Activated CD4-positive, alpha-beta T cell treated with anti-CD3 and anti-CD28 coated beads, Interleukin-2, amount 50 U/mL, for 4 hours (primary cell): ENCODE measurements at places on chromosomes 5 and 9.
A peak's percentile ranks its signal among the peaks of the same experiment; 100 is the strongest.

DNA sequence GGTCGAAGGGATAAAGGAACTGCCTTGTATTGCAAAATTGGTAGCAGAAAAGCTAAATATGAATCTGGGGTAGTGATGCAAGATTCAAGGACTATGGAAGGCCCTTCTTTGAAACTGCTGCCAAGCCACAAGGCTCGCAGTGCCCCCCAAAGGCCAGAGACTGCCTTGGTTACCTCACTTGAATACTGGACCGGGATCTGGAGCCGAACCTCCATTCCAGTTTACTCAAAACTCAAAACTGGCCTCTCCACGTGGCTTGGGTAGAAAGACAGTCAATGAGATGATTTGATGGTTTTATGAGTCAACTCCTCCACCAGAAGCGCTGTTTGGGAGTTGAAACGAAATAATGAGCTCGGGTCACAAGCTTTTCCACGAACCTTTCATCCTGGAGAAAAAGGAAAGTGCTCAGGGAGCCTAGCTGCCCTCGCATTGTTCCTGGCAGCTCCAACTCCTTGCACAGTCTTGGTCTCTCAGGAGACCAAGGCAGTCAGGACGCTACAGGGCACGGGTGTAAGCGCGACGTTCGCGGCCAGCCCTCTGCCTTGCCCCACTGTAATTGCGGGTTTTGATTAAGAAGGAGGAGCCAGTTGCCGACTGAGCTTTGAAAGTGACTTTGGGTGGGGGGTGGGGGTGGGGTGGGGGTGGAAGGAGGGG is 2.8 kb downstream of the ST8SIA4 start:
- peak; percentile 42 for DNase-seq

- no peak for DNase-seq
Measured at GRCh38 chr9:12085399-12085798, 607.8 kb upstream of the TYRP1 start.

DNA sequence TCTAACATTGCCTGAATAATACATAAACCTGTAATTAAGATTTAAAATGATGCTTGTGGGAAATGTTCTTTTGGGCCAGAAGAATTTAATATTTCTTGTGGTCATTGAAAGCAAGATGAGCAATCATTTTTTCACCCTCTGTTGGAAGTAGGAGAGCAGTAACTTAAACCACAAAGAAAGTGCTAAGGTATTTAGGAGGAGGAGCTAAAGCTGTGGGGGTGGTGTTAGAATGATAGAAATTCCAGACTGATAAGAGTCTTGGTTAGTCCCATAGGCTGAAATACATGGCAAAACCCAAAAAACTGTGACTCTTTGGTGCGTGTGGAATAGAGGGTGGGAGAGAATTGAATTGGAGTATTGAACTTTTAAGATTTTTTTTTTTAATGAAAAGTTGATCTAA is 247.0 kb downstream of the YTHDC2 start:
- DNase-seq = no peak

DNA sequence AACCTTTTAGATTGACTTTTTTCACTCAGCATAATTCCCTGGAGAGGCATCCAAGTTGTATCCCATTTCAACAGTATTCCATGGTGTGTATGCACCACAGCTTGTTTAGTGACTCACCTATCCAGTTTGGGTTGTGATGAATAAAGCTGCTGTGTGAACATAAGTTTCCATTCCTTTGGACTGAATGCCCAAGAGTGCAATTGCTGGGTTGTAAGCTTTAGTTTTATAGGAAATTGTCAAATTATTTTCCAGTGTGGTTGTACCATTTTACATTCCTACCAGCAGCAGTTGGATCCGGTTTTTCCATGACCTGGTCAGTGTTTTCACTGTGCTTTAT is 60.9 kb upstream of the TMED7 start:
- DNase-seq = no peak

GRCh38 chr5:142016556-142016955 is 3.7 kb upstream of the GNPDA1 start:
- DNase-seq = peak; percentile 38

GRCh38 chr5:168683247-168683926 is 104.2 kb upstream of the PANK3 start:
- DNase-seq = peak; percentile 19

DNA sequence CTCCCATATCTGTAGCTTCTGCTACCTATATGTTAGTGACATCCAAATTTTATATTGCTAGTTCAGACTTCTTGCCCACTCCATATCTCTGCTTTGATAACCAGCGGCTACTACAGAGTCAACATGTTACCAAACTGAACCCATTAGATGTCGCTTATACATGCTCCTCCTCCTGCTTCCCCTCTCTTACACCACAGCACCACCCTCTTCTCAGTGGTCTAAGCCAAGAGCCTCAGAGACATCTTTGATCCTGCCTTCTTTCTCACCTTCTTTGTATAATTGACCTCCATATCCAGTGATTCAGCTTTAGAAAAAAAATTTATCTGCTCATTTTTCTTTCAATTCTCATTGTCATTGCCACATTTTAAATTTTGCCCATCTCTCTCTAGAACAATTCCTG is 408.2 kb upstream of the TLE4 start:
- DNase-seq = no peak

- DNase-seq = no peak
Measured at GRCh38 chr5:150303070-150303615, 438 bp upstream of the ARSI start.

GRCh38 chr9:37514999-37515398 is 29.3 kb downstream of the POLR1E start:
- DNase-seq = no peak

GRCh38 chr9:99264070-99264680 is 42.1 kb downstream of the SEC61B start:
- DNase-seq = no peak

DNA sequence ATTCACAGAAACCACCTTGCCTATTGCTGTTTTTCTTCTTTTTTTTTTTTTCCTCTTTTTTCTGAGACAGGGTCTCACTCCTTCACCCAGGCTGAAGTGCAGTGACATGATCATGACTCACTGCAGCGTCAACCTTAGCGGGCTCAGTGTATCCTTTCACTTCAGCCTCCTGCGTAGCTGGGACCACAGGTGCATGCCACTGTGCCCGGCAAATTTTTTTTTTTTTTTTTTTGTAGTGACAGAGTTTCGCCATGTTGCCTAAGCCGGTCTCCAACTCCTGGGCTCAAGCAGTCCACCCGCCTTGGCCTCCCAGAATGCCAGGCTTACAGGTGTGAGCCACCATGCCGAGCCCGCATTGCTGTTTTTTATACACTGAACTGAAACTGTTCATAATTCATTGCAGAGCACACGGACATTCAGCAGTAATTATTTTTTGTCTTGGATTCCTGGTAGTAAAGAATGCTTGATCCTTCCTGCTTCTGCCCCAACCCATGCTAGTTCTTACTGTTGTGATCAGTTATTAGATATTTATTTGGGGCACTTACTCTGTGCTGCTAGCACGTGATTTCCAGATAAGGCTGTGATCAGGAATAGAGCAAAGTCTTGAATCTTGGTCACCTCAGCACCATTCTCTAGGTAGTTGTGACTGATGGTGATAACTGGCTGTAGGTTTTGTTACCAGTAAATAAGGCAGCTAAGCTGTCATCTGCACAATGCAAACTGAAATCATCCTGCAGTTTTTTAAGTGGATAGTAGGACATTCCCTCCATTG is 14.0 kb downstream of the MAP3K1 start:
- DNase-seq = peak; percentile 63

GRCh38 chr5:118937393-118938061 is 50.8 kb downstream of the DTWD2 start:
- DNase-seq = no peak

GRCh38 chr9:90046317-90046861 is 441.6 kb downstream of the GADD45G start:
- DNase-seq = no peak

- DNase-seq = no peak
Measured at GRCh38 chr9:4259489-4259888, 40.4 kb downstream of the GLIS3 start.

DNA sequence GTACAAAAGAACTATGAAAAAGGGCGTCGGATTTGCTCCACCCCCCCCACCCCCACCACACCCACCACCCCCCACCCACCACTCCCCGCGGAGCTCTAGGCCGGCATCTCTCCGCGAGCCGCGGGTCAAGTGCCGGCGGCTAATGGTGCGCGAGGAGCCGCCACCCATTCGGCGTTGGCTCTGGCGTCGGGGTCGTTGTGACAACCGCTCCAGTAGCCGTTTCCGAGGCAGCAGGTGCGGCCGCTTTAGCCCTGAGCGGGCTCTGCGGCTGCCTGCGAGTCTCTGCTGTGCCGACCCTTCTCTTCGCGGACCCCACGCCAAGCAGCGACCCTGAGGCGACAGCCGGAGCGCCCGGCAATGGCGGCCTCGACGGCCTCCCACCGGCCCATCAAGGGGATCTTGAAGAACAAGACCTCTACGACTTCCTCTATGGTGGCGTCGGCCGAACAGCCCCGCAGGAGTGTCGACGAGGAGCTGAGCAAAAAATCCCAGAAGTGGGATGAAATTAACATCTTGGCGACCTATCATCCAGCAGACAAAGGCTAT is at the start of gene PPP1R2B:
PPP1R2B (plus strand) TSS at position 90 of the 546 bp plus-strand sequence; CDS start at position 358, 268 bp downstream.
- no peak for DNase-seq

GRCh38 chr5:8528106-8528505 is 659.2 kb downstream of the MTRR start:
- no peak for DNase-seq

- DNase-seq = no peak
Measured at GRCh38 chr5:121867403-121867802, 15.7 kb downstream of the FTMT start.

DNA sequence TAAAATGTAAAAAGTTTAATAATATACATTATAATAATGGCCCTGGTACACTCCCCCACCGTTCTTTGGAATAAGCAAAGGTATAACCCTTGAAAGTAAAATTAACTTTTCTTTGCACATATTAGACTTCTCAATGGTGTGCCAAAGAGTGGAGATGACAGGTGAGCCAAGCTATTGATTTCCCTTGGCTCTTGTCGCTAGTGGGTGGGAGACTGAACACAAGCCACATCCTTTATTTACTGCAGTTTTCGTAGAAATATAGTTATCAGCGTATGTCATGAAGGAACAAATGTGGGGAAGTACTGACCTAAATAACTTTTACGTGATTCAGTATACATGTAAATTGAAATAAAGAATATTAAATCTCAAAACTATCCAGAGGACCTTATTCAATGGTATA is 549.3 kb downstream of the RAB3C start:
- no peak for DNase-seq

DNA sequence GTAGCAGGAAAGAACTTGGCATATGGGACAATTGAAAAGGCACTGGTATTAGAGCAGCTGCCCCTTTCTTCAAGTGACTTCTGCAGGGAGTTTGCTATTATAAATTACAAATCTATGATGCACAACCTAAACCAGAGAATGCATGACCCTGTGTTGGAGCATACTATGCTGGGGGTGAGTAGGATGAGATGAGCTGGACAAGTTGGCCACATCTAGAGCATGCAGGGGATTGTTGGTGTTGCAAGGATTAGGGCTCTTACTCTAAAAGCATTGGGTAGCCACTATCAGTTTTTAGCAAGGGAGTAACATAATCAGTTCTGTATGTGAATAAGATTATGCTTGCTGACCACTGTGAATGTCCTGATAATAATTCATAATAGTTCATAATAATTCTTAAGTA is 186.7 kb downstream of the KIAA0825 start:
- no peak for DNase-seq

GRCh38 chr5:154110716-154111115 is 71.9 kb downstream of the MFAP3 start:
- no peak for DNase-seq

- no peak for DNase-seq
Measured at GRCh38 chr5:52837591-52838001, 49.9 kb downstream of the ITGA1 start.

DNA sequence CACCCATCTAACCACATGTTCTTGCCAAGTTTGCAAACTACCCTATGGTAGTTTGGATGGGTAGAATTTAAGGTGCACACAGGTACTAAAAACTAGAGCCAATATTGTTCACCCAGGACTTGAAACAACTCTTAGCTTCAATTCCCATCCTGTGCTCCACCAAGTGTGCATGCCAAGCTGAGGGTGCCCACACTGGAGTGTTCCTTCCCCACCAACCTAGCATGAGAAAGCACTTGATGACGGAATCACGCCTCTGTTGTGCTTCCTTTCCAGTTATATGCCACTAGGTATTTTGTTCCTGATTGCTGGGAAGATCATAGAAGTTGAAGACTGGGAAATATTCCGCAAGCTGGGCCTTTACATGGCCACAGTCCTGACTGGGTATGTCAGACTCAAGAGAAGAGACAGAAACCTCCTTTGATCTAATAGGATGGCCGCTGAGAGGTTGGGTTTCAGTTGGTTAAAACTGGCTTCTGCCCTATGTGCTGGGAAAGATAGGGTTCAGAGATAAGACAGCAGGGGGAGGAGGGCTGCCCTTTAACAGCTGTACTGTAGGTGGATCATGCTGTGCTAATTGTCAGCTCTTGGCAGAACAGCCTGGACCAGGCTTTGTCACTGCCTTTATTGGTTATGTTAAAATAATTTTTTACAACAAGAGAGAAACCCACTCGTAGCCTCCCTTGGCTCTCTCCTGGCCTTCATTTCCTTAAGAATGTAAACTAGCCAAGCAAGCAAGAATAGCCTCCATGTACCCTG is 83.5 kb downstream of the SLC1A1 start:
- no peak for DNase-seq

- no peak for DNase-seq
Measured at GRCh38 chr9:120507936-120508510, 71.9 kb downstream of the CDK5RAP2 start.

GRCh38 chr9:103225702-103226646 is 230.8 kb downstream of the CYLC2 start:
- no peak for DNase-seq

- DNase-seq = no peak
Measured at GRCh38 chr5:93793159-93793781, 51.9 kb upstream of the POU5F2 start.

GRCh38 chr5:22238047-22238446 is 615.1 kb downstream of the CDH12 start:
- DNase-seq = no peak

- no peak for DNase-seq
Measured at GRCh38 chr5:72394688-72395087, 74.5 kb downstream of the PTCD2 start.

GRCh38 chr5:122170620-122171019 is 41.3 kb downstream of the ZNF474 start:
- no peak for DNase-seq

DNA sequence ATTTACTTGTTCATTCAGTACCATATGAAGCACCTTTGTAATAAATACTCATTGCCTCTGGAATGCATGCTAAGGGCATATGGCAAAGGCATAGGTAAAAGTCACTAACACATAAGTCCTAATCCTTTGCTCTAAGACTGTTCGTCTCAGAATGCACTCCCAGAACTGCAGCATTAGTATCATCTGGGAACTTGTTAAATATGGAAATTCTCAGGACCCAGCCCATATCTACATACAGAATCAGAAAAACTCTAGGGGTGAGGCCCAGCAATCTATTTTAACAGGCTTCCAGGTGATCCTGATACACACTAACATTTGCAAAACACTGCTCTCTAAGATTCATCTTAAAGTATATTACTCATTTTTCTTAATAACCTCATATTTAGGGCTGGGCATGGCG is 113.8 kb upstream of the CDH6 start:
- DNase-seq = no peak

- no peak for DNase-seq
Measured at GRCh38 chr5:100553209-100553608, 18.0 kb downstream of the FAM174A start.
